ENCODE measurements at places on chromosomes 13 and 19. TPM values are rescaled to one million over a fixed set of nuclear protein-coding genes. Genes with fewer than 3 reads are reported as not detected.

Gene ZSCAN18
- total RNA-seq, result 19.3 TPM

Gene NPAS1
- 0.44 TPM for total RNA-seq

Gene GPI
- total RNA-seq, result 214 TPM

Gene KLK14
- not detected for total RNA-seq

Gene KIR2DL1
- not detected for total RNA-seq

Gene WTIP
- 40.3 TPM for total RNA-seq

Gene KLF5
- total RNA-seq, result 5.4 TPM

Gene ZNF66
- 3.3 TPM for total RNA-seq
